ENCODE measurements at places on chromosomes 7 and 10.

DNA sequence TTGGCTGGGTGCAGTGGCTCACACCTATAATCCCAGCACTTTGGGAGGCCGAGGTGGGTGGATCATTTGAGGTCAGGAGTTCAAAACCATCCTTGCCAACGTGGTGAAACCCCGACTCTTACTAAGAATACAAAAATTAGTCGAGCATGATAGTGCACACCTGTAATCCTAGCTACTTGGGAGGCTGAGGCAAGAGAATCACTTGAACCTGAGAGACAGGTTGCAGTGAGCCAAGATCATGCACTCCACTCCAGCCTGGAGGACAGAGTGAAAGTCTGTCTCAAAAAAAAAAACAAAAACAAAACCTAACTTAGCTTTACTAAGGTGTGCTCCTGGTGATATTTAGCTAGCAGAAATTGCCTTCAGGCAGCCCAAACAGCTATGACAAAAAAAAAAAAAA lies 24.3 kb upstream of the VDAC2 start:
- DNase-seq = no peak

GRCh38 chr10:51029172-51029641 lies 45.1 kb upstream of the PRKG1 start:
- DNase-seq = no peak

GRCh38 chr7:70072220-70072619 lies 473.9 kb downstream of the AUTS2 start:
- no peak for DNase-seq

DNA sequence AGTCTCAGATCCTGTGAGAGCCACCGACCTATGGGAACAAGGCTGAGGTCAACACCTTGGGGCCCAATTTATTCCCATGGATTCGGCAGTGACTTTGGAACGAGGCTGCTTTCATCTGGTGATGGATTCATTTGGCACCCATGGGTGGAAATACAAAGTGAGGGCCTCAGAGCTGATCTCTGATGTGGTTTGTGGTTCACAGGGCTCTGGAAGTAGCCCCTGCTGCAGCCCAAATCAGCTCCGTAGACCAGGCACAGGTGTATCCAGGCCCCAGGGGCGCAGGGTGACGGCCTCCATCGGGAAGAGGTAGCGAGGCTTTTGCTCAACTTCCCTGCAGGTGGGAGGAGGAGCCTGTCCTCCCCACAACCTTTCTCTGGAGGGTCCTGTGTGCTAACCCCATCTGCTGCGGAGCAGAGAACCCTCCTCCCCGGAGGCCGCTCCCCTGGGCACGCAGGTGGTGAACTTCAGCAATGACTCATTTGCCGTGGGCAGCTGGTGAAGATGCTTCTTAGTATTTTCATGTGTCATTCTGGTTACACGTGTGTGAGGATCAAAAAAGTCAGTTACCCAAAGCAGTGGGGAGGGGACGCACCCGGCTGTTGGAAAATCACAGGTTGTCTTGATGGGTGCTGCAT lies 7.5 kb upstream of the JAKMIP3 start:
- DNase-seq = no peak

DNA sequence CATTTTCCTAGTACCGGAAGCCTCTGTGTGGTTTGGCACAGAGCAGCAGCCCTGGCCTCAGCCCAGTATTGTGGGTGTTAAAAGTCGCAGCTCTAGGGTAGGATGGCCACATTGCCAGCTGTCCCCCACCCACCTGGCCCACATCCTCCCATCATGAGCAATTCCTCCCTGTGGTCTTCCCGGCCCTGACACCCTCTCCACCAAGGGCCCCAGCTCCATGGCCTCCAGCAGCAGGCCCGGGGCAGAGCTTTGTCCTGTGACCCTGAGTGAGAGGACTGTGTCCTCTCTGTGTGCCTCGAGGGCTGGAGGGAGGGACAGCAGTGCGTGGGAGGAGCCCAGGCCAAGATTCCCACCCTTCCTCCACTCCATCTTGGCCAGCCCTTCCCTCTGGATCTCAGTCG lies 93.7 kb downstream of the MYL10 start:
- no peak for DNase-seq

DNA sequence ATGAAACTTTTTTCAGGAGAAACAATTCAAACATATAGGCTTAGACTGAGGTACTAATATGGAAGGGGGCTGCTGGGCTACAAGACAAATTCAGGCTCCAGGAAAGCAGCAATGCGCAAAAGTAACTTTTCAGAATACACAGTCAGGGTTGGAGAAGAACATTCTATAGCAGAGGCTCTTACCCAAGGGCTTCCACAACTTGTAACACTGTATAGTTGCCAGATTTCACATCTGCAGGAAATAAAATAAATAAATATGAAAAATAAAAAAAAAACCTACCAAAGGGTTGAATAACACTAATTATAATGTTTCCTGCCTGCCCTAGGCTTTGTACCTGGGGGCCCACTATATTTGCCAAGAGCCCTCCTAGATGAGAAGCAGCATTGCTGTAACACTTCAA lies 14.3 kb downstream of the MMS19 start:
- DNase-seq = no peak

DNA sequence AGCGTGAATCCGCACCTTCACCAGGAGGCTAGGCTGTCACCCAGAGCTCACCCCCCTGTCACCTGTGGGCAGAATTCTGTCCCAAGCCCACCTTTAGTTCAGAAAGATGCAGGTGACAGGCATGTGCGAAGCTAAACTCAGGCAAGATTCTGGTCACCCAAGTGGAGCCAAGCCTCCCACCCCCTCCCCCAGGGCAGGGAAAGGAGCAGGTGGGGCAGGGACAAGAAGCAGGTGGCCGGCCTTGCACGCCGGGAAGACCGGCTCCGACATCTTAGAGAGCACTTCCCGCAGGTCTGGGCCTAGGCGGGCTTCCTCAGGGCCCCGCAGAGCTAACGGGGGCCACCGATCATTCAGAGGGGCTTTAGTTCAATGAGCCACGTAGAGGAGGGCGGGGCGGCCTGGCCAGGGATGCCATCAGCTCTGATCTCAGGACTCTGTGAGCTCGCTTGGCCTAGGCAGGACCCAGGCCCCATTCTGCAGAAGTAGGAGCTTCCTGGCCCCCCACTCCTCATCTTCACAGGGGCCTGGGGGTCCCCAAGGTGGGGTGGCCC lies 19.9 kb downstream of the UNCX start:
- no peak for DNase-seq

DNA sequence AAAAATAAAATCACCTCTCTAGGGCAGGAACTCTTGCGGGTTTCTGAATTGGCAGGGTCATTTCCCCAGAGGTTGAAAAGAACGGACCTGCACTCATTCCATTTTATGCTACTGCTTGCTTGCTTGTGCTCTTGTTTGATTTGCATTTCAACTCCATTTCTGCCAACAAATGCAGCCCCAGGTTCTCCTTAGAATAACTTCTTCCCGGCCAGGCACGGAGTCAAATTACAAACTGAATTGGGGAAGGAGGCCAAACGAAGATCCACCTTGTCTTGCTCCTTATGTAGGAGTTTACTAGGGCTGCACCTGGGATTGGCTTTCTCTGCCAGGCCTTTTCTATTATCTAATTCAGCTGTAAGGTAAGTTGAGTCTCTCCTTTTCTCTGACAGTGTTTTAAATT lies 79.6 kb downstream of the HGF start:
- DNase-seq = no peak

GRCh38 chr10:88041243-88042159 lies 178.1 kb downstream of the PTEN start:
- no peak for DNase-seq

DNA sequence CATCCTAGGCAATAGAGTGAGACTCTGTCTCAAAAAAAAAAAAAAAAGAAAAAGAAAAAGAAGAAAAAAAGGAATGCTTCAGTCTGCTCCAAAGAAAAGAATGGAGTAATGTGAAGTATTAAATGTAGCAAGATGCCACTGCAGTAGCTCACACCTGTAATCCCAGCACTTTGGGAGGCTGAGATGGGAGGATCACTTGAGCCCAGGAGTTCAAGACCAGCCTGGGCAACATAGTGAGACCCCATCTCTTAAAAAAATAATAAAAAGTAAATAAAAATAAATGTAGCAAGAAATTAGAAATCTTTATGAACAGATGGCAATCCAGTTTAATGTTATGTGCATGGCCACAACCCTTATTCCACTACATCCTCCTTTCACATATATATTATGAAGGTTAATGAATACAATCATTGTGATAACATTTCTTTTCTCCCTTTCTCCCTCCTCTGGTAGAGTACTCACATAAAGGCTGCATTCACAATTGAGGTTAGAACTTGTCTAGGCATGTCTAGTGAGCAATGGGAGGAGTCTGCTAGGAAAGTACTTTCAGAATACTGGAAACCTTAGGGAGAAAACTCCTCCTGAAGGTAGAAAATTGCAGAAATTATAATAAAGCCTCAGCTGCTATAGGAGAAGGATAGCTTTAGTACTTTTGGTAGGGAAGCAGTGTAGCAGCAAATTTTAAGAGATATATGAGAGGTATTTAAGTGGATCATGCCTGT lies 20.4 kb downstream of the KLLN start:
- no peak for DNase-seq

All from stimulated activated CD4-positive, alpha-beta T cell treated with anti-CD3 and anti-CD28 coated beads, Interleukin-4, amount 100 ng/mL, for 1 hour (primary cell).